HuH-7 (cell line): ENCODE measurements at places on chromosomes 6 and 20.
A peak's percentile ranks its signal among the peaks of the same experiment; 100 is the strongest.

DNA sequence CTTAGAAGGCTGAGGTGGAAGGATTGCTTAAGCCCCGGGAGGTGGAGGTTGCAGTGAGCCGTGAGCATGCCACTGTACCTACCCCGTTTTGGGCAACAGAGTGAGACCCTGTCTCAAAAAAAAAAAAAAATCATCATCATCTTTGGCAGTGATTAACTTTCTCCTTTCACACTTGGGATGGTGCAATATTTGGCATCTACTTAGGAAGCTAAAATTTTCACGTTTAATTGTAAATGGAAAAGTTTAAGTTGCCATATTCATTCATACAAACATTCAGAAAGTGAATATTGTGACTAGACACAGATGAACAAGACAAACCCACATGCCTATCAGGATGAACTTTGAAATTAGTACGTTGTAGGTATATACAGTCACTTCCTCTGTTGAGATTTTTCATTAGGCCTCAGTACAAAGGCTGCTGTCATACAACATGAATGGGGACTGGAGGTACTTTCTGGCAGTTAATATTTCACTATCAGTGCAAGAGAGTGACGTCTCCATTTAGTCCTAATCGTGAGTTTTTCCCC, 10.3 kb downstream of the TOP1 start:
- DNase-seq: no peak

- no peak for DNase-seq
Measured at GRCh38 chr6:17817763-17818162, 111.0 kb upstream of the NUP153 start.

DNA sequence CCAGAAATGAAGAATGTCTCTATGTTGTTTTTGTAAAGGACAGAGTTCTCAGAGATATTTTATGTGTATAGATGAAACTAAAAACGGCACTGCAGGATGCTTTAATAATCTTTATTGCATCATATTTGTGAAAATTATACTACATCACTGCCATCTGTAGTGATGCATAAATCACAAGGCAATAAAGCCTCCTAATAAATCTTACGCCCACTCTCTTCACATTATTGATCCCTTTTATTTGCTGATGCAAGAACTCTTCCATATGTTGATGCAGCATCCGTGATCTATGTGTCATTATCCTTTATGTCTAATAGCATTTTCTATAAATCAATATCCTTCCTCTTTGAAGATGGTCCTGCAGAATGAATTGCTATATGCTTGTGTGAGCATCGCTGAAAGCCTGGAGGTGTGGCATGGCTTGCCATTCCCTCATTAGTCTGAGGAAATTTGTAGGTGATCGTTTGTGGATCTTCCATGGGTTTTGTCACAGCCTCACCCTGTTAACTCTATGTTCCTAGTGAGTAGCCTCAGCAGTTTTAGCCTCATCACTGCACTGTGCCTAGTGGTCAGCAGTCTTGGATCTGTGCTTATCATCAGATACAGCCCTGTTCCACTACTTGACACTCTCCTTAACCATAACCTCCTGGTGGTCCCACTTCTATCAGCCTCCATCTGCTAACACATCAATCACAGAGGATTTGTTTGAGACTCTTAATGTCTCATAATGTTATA, 983.5 kb downstream of the EYS start:
- DNase-seq: no peak

DNA sequence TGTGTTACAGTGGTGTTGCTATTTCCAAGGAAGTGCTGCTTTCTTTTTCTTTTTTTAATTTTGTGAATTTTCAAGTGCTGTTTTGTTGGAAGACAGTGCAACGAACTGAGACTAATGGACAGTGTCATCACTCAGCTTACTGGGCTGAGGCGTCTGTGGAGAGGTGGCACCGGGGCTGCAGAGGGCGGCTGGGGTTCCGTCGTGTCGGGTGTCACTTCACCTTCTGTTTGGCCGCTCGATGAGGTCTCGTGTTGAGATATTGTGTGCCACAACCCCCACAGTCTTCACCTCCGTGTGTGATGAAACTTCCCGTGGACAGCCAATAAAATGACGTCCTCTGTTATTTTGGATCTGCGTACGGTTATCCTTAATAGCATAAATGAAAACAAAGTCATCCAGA, 149.4 kb upstream of the SNX9 start:
- DNase-seq: no peak

DNA sequence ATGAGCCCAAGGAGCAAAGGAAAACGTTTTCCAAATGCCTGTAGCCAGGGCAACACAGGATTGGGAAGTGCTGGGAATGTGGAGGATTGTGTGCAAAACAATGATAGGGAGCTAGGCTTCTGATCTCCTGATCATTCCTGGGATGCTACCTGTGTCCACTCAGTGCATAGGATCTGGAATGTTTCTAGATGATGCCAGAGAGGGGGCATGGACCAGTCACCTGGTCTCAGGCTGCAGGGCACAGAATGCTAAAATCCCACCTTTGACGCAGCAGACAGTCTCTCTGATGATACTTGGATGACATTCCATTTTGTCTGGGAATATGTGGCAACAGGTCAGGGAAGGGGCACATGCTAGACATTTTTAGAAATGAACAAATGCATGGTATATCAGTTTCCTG, 128.9 kb downstream of the CLIC5 start:
- no peak for DNase-seq

DNA sequence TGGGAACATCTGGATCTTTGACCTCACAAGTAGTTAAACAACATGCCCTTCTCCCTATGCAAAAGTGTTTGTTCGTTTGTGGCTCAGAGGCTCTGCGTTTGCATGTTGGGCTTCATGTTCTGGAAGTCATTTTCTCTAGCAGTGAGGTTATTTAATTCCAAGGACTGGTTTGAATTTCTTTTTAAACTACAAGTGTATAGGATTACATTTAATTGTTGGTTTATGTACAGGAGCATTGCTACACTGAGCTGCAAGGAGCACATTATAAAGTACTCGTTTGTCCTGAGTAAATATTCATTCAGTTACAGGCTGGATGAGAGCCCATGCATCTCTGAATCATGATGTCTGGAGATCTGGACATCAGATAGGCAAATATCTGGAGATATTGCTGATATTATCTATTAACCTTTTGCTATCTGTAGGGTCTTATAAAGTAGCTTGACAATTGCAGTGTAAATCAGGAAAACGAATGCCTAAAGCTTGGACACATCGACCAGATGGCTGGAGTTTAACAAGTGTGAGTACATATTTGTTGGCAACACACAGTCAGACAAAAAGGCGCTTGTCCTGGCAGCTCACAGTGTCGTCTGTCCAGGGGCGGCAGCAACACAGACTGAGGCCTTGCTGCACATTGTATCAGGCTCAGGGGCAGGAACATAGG, 84.6 kb downstream of the PDE7B start:
- DNase-seq: no peak

- DNase-seq: no peak
Measured at GRCh38 chr20:3839328-3839727, 7.3 kb upstream of the MAVS start.

DNA sequence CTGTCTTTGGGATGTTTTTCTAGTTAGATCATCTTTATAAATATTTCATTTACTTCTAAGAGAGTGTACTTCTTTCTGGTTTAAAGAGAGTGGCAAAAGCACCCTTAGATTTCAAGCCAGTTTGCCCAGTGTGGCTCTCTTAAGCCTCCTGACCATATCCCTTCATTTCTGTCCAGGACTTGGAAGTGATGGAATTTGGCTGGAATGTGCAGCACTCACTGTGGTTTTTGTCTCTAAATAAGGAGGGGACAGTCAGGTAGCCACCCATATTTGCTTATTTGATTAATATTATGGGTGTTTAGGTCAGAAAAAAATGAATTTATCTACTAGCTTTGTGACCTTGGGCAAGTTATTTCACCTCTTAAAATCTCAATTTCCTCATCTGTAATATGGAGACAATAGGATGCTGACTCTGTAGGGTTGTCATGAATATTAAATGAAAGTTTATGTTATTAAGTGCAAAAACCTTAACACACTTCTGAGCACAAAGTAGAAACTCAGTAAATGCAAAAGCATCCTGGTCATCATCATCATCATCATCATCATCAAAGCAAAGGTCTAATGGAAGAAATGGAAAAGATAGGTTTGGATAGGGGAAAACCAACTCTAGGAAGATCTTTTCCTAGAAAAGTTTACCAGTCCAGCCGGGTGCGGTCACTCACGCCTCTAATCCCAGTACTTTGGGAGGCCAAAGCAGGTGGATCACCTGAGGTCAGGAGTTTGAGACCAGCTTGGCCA, 3.1 kb downstream of the CRYBG1 start:
- no peak for DNase-seq

- no peak for DNase-seq
Measured at GRCh38 chr6:108288742-108289141, 6.1 kb upstream of the AFG1L start.

DNA sequence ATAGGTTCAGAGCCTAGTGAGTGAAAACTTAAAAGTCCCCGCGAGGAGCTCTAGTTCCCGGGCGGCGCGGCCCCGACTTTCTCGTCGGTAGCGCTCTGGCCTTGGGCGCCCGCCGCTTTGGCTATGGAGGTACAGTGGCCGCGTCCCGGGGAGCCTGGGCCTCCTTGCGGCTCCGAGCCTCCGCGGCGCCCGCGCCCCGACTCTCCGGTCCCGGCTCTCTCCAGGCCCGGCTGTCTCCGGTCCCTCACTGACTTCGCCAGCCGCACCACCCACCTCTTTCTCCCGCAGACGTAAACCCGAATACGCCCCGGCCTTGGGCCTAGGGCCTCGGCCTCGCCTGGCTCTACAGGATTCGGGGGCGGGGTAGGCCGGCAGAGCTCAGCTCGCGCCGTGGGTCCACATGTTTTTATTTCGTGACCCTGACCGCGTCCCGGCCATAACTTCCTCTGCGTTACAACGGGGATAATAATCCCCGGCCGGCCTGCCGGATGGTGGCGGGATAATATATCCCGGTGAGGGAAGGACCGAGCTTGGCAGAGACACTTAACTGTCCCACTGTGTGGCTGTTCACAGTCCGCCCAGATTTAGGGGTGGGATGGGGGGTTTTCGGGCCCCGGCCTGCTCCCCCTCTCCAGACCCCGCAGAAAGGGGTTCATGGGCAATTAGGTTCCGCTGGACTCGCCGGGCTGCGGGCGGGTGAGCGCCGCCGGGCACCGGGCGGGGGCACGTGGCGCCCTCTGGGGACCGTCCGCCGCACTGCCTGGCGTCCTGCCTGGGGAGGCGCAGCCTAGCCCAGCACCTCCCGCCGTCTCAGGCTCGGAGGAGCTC, 10.0 kb upstream of the TBX18 start:
- peak; percentile 86 for DNase-seq

- no peak for DNase-seq
Measured at GRCh38 chr6:75169689-75170586, 35.9 kb downstream of the COL12A1 start.

- DNase-seq: no peak
Measured at GRCh38 chr6:159180001-159180400, 10.8 kb downstream of the FNDC1 start.

- no peak for DNase-seq
Measured at GRCh38 chr20:23939641-23940040, 48.9 kb downstream of the GGTLC1 start.

DNA sequence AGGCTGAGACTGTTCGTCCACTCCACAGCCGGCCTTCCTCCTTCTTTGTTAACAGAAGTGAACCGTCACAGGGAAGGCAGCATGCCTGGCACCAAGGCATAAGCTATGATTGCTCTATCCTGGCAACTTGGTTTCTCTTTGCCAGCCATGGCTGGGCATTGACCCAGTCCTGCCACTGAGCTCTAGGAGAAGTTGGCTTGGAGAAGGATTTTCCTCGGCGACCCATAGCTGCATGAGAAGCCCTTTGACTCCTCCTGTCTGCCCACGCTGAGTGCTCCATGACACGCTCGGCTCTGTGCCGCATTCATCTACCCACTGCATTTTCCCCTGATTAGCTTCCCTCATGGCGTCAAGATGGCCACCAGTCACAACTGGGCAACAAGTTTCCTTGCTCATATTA, 111.8 kb upstream of the EXOC2 start:
- DNase-seq: no peak

- no peak for DNase-seq
Measured at GRCh38 chr6:143525356-143525755, 13.8 kb upstream of the FUCA2 start.

DNA sequence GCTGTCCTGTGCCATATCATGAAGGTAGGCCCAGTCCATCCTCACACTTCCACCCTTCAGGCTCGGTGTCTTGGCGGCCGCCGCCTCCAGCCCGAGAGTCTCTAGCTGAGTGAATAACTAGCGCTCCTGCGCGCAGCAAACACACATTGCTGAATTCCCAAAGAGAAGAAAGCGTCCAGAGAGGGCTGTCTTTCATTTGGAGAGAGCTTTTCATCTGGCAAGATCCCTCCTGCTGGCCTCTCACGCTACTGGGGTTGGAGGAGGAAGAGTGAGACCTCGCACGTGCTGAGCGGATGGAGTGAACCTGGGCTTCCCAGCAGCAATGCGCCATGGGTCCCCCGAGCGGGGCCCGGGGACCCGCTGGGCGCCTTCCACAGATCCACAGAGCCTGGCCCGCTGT, 73.2 kb downstream of the NCR2 start:
- no peak for DNase-seq

DNA sequence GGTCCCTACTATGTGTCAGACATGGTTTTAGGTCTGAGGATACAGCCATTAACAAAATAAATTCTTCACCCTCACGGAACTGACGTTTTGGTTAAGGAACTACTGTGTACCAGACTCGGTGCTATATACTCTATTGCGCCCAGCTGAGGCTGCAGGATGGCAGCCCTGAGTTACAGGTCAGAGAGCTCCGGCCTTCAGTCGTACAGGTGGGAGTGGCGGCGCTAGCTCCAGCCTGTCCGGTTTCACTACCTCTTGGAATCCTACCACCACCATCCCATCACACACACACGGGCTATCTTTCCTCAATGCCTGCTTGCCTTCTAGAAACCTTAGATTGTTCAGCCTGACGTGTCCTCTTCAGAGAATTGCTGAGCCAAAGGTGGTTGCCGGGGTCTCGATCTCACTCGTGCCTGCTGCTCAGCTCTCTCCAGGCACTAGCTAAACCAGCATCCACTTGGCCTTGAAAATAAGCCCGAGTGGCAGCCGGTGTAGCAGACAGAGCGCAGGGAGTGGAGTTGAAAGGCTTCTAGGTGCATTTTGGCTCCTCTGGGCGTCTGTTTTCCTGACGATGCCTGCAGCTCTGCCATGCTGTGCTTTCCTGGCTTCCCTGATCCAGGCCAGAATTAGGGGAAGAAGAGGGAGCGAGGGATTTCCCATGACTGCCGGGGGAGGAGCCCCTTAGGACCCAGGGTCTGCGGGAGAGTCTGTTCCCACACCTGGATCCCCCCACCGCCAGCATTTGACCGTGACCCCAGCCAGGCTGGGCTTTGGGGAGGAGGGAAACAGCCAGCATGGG, 1.1 kb upstream of the TCF15 start:
- peak; percentile 32 for DNase-seq

GRCh38 chr6:43339168-43339567, 30.3 kb downstream of the ZNF318 start:
- no peak for DNase-seq
